Astrocyte (in vitro differentiated cells and primary cell): ENCODE measurements at places on chromosomes 16 and 17.

DNA sequence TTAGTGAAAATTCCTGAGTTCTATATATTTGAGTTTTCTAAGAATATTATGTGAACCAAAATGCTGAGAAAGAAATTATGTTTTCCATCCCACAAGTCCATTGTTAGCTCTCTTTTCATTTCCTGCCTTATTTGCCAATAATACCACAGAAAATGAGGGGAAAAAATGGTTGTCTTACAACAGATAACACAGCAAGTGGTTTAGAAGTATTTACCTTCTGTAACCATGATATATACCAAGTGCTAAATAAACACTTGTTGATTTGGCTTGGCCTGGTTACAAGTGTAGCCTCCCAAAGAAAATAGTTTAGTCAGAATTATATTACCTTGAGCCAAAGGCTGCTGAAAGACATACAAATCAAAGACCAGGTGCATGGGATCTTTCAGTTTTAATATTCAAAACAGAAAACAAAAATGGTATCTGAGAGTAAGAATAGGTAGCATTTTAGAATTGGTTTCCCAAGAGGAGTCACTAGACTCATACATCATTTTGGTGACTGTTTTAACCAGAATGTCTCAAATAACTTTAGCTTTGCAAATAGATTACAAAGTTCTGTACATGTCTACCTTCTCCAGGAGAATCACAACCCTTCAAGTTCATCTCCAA is 439.8 kb upstream of the DYNLRB2 start:
- no peak overlapping the region for H3K4me3 ChIP-seq
- H3K36me3 ChIP-seq: no peaks in the 10 kb centered on the region
- peaks cover 8% of the 10 kb centered on the region for H3K4me1 ChIP-seq
- DNase-seq: peak; percentile 59
- no peak overlapping the region for H3K27ac ChIP-seq

DNA sequence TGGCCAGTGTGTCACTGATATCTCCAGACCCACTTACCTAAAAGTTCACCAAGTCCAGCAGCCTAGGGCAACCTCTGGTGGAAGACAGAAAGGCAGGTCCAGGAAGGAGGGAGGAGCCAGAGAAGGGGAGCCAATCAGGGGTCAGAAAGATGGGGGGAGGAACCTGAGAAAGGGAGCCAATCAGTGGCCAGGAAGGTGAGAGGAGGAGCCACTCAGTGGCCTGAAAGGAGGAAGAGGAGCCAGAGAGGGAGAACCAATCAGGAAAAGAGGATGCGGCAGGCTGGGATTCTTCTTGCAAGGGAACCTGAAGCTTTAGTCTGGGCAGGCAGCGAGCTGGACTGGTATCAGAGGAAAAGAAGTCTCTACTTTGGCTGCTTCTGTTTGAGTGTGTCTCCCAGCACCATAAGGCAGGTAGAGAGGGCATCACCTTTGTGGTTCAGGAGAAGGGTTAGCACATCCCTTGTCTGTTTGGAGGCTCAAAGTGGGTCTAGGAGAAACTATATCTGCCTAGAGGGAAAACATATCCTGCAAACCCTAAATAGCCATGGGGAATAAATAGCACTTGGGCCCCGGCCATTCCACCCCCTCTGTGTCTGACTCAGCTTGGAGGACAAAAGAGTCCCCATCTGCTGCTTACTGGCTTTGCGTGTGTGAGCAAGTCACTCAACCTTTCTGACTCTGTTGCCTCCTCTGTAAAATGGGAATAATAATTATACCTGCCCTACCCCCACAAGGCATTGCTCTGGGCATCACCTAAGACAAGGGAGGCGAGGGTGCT is 43.4 kb upstream of the CRHR1 start:
- H3K36me3 ChIP-seq: no peaks in the 10 kb centered on the region
- H3K27me3 ChIP-seq: peaks cover 8% of the 10 kb centered on the region
- no peak overlapping the region for H3K27ac ChIP-seq
- no peaks in the 10 kb centered on the region for H3K4me1 ChIP-seq
- H3K4me3 ChIP-seq: no peak overlapping the region
- peak; percentile 2 for DNase-seq

GRCh38 chr16:89368604-89369249 is 121.6 kb downstream of the ANKRD11 start:
- H3K27ac ChIP-seq: peak overlapping the region; percentile 20
- H3K36me3 ChIP-seq: peaks cover 3% of the 10 kb centered on the region
- peaks cover 60% of the 10 kb centered on the region for H3K4me1 ChIP-seq
- H3K27me3 ChIP-seq: no peaks in the 10 kb centered on the region

GRCh38 chr17:82008941-82009405 is 13.7 kb downstream of the CENPX start:
- H3K36me3 ChIP-seq: no peaks in the 10 kb centered on the region
- H3K4me3 ChIP-seq: no peak overlapping the region
- no peak overlapping the region for H3K27ac ChIP-seq
- no peaks in the 10 kb centered on the region for H3K27me3 ChIP-seq
- no peak for DNase-seq

GRCh38 chr17:55264645-55265298 is at the start of gene HLF:
HLF (plus strand) TSS chr17:55264960; CDS start chr17:55265485, 525 bp downstream.
- no peaks in the 10 kb centered on the region for H3K36me3 ChIP-seq
- H3K4me1 ChIP-seq: peaks cover 5% of the 10 kb centered on the region
- H3K4me3 ChIP-seq: peak within 1 kb of the TSS; percentile 28
- H3K27ac ChIP-seq: no peak within 1 kb of the TSS

GRCh38 chr17:74011966-74012365 is 191.5 kb upstream of the RPL38 start:
- H3K4me1 ChIP-seq: no peaks in the 10 kb centered on the region
- no peak for DNase-seq
- H3K27me3 ChIP-seq: peaks cover 2% of the 10 kb centered on the region

GRCh38 chr16:49490321-49490705 is 116.7 kb downstream of the C16orf78 start:
- H3K27me3 ChIP-seq: no peaks in the 10 kb centered on the region
- DNase-seq: no peak

- no peak overlapping the region for H3K27ac ChIP-seq
- H3K27me3 ChIP-seq: no peaks in the 10 kb centered on the region
- no peak overlapping the region for H3K4me3 ChIP-seq
- no peaks in the 10 kb centered on the region for H3K4me1 ChIP-seq
- DNase-seq: no peak
Measured at GRCh38 chr17:5661491-5662125, 77.3 kb upstream of the NLRP1 start.

DNA sequence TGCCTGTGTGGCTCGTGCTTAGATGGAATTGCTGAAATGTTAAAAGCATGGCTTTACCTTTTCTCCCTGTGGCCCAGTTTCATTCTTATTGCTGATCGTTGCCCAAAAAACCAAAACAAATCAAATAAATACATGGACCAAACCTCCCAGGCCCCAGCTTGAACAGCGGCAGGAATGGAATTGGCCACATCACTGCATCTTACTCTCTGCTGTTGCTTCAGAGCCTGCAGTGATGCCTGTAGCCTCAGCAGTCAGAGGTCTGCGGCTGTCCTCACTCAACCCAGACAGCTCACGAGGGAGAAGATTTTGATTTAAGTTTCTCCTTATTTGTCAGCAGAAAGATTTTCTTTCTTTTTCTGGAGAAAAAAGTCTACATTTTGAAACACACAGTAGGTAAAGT is 91.5 kb downstream of the NPIPB11 start:
- H3K4me3 ChIP-seq: no peak overlapping the region
- no peak for DNase-seq
- H3K27me3 ChIP-seq: peaks cover 4% of the 10 kb centered on the region
- no peaks in the 10 kb centered on the region for H3K36me3 ChIP-seq

- no peak within 1 kb of the TSS for H3K4me3 ChIP-seq
- DNase-seq: peak; percentile 24
- peaks cover 15% of the 10 kb centered on the region for H3K27me3 ChIP-seq
- H3K36me3 ChIP-seq: no peaks in the 10 kb centered on the region
- no peak within 1 kb of the TSS for H3K27ac ChIP-seq
Measured at GRCh38 chr16:66961065-66961744, at the start of gene CES3. CES3 (plus strand) TSS chr16:66961266; CDS start chr16:66961308, 42 bp downstream.

DNA sequence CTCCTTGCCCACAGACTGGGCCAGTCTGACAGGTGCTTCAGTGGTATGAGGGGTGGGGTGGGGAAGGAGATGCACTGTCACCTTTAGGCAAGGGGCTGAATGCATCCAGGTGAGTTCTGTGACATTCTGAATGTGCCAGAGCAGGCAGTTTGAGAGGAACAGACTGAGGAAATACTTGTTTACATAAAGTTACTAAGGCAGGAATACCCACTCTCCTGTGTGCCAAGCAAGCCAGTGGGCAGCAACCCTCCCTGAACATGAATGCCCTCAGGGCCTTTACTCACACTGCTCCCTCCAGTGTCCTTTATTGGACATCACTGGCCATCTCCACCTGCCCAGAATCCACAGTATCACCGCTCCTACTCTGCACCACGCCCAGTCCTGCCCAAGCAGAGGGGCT is 33.1 kb upstream of the ULK2 start:
- no peak for DNase-seq
- no peaks in the 10 kb centered on the region for H3K27me3 ChIP-seq
- H3K36me3 ChIP-seq: peaks cover 9% of the 10 kb centered on the region

- H3K36me3 ChIP-seq: no peaks in the 10 kb centered on the region
- no peak for DNase-seq
- peaks cover 13% of the 10 kb centered on the region for H3K4me1 ChIP-seq
- H3K4me3 ChIP-seq: no peak overlapping the region
Measured at GRCh38 chr16:86227041-86227440, 283.3 kb upstream of the FOXF1 start.

DNA sequence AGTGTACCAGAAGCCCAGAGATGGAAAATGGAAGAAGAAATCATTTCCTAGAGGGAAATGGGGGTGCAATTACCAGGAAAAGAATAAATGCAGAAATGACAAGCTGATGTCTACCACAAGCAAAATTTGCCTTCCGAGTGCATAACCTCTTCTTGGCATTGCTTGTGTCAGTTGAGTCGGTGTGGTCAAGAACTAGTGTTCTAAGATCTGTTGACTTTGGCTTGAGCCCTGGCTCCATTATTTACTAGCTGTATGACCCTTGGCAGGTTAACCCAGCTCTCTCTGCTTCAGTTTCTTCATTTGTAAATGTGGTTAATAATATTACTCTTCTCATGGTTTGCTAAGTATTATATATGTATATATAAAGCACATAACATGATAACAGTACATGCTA is 273.0 kb upstream of the IRX5 start:
- no peaks in the 10 kb centered on the region for H3K4me1 ChIP-seq
- no peaks in the 10 kb centered on the region for H3K36me3 ChIP-seq
- H3K4me3 ChIP-seq: no peak overlapping the region
- H3K27ac ChIP-seq: no peak overlapping the region

DNA sequence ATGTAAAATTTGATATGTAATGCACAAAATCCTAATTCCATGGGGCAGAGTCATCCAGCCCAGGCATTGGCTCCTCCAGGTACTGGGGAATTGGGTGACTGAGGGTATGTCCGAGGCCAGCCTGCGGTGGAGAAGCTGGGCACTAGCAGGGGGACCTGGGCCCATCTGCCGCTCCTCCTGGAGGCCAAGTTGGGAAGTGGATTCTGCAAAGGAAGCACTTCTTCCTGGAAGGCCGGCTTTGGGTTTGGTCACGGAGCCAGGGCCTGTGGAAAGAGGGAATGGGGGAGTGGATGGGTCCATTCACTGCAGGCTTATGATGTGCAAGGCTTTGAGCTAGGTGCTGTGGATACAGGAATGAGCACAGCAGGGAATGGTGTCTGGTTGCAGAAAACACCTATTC is 85.8 kb downstream of the GNAO1 start:
- H3K27me3 ChIP-seq: no peaks in the 10 kb centered on the region
- H3K4me1 ChIP-seq: no peaks in the 10 kb centered on the region
- no peak overlapping the region for H3K4me3 ChIP-seq
- H3K27ac ChIP-seq: no peak overlapping the region

GRCh38 chr16:83728492-83728891 is 79.3 kb upstream of the HSBP1 start:
- no peaks in the 10 kb centered on the region for H3K27me3 ChIP-seq
- no peak overlapping the region for H3K4me3 ChIP-seq
- H3K36me3 ChIP-seq: no peaks in the 10 kb centered on the region
- no peaks in the 10 kb centered on the region for H3K4me1 ChIP-seq
- DNase-seq: no peak

GRCh38 chr17:50297407-50297865 is 23.2 kb downstream of the TMEM92 start:
- no peak overlapping the region for H3K27ac ChIP-seq
- H3K4me3 ChIP-seq: no peak overlapping the region
- DNase-seq: no peak
- peaks cover 1% of the 10 kb centered on the region for H3K4me1 ChIP-seq
- no peaks in the 10 kb centered on the region for H3K36me3 ChIP-seq
- peaks cover 3% of the 10 kb centered on the region for H3K27me3 ChIP-seq

DNA sequence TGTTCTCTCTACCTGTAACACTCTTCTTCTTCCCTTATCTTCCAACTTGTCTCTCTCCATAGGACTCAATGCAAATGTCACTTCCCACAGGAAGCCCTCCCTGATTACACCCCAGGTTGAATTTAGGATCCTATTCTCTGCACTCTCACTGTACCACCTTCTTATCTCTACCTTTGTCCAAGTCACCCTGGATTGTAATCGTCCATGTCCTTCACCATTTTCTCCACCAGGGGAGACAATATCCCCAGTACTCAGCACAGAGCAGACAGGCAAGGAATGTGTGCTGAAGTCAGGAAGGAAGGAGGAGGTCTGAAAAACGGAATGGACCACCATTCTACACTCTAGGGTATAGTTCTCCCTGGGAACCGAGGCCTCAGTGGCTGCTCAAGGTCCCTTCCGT is 14.2 kb downstream of the C16orf82 start:
- H3K36me3 ChIP-seq: no peaks in the 10 kb centered on the region
- H3K4me1 ChIP-seq: no peaks in the 10 kb centered on the region
- no peak overlapping the region for H3K4me3 ChIP-seq
- peaks cover 2% of the 10 kb centered on the region for H3K27me3 ChIP-seq

DNA sequence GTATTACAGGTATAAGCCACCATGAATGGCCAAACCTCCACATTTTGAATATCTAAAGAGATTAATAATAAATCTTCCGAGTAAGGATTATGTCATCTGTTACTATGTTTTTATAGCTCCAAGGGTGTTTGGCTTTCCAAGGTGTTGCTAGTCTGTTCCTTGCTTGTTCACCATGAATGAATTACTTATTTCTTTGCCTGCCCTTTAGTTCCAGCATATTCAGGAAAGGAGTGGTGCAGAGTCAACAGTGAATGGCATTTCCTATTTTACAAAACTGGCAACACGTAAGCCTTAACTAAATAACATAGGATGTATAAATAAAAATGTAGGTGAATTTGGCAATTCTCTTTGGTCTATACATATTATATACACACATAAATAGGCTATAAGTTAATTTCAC is 70.3 kb downstream of the MYO1D start:
- H3K36me3 ChIP-seq: no peaks in the 10 kb centered on the region
- no peaks in the 10 kb centered on the region for H3K4me1 ChIP-seq
- H3K27ac ChIP-seq: no peak overlapping the region
- no peaks in the 10 kb centered on the region for H3K27me3 ChIP-seq
- no peak overlapping the region for H3K4me3 ChIP-seq
- DNase-seq: no peak
